ENCODE measurements at places on chromosomes 12 and 14. TPM values are rescaled to one million over a fixed set of nuclear protein-coding genes. Genes with fewer than 3 reads are reported as not detected.

The GDF3 gene
- not detected for total RNA-seq

The INHBC gene
- not detected for total RNA-seq

GRCh38 chr14:32027255-32027939, 49.7 kb upstream of the ARHGAP5 start:
- DNase-seq = no peak

DNA sequence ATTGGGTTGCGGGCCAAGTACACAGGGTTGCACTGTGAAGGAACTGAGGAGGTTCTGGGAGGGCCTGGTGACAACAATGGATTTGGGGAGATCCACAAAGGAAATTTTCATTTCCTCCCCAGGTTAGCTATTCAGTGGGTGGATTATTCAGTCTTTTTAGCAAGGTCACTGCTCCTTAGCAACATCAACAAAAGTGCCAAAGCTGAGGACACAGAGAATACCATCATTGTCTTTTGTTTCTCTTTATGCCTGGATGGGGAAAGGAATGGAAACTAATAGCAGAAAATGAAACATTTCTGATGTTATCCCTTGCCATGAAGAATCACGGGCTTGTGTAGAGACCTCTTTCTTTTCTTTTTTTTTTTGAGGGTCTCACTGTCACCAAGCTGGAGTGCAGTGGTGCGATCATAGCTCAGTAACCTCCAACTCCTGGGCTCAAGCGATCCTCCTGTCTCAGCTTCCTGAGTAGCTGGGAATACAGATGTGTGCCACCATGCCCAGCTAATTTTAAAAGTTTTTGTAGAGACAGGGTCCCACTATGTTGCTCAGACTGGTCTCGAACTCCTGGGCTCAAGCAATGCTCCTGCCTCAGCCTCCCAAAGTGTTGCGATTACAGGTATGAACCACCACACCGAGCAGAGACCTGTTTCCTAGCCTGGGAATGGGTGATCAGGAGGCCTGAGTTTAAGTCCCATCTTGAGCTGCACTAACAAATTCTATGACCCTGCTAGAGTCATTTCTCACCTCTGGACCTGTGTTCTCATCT, 6.5 kb downstream of the PPP1R3E start:
- DNase-seq = no peak

- no peak for DNase-seq
Observed at GRCh38 chr14:24353559-24354481, 14.0 kb upstream of the RIPK3 start.

- DNase-seq = no peak
Observed at GRCh38 chr12:88063375-88063774, 34.2 kb upstream of the C12orf50 start.

DNA sequence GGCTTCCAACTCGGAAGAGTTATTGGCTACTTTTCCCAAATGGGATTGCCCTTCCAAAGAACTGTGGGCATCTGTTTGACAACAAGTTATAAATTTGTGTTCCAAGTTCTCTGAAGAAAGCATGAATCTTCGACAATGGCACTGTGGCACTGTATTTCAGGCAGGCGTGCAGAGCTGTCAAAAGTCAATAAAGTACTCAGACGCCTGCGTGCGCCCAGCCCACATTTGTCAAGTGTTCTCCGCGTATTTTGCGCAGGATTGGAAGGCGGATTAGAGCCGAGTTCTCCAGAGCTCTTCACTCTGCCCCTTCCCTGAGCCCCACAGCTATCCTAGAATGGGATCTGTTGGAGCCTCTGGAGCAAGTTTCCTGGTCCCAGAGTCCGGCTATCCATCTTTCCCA, 103.2 kb downstream of the SLC25A47 start:
- DNase-seq = no peak
